Right ventricle myocardium inferior (tissue), 1 donor: ENCODE measurements at places on chromosomes 11 and 22. TPM values are rescaled to one million over a fixed set of nuclear protein-coding genes. Genes with fewer than 3 reads are reported as not detected.

The SCN4B gene
- 12.6 TPM for total RNA-seq

The OR51B2 gene
- total RNA-seq = not detected

DNA sequence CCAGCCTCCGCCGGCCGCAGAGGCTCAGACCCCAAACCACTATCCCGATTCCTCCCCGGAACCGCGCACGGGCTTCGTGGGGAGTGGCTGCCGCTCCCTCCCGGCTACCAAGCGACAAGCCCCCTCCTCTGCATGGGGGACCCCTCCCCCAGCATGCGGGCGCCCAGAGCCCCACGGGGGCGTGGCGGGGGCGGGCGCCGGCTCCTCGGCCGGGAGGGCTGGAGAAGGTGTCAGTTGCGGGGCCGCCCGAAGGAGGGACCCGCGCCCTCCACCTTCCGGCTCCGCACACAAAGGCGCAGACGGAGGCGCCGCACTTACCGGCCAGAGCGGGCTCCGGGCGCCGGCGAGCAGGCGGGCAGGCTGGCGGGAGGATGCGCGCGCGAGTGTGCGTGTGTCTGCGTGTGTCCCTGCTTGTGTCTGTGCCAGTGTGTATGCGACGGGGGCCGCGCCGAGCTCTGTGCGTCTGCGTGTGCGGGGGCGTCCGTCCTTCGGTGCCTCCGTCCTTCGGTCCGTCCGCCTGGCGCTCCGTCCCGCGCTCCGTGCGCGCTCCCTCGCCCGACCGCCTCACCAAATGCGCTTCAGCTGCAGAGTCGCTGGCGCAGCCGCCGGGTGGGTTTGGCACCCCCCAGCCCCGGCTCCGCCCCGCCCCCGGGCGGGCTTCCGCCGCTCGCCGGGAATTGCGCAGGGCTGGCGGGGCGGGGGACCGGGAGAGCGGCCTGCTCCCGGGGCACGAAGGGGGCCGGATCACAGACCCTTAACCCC is at the start of gene PTPN5:
Gene PTPN5 (minus strand): TSS at position 592 of the 762 bp plus-strand sequence. CDS start 19,840 bp downstream, outside the sequence.
- no peak for DNase-seq

DNA sequence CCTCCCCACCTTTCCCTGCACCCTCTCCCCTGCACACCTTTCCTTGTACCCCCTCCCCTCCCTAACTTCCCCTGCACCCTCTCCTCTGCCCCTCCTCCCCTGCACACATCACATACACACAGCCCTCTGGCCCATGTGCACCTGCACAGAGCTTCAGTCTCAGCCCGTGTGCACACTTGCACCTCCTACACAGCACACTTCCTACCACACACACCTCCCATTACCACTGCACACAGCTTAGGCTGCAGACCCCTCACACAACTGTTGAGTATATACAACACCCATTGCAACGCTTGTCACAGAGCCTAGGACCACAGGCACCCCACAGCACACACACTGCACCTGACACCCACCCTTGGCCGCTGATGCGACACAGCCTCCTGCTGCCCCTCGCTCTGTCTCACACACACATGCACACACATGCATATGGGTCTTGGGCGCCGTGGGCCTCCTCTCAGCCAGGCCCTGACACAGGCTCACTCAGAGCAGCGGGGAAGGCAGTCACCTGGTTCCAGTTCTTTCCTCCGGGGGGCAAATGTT is 411 bp downstream of the SIGIRR start:
- DNase-seq = peak; percentile 47

GRCh38 chr11:95254716-95255115 is 23.7 kb upstream of the SESN3 start:
- DNase-seq = no peak

The MMP13 gene
- not detected for total RNA-seq

GRCh38 chr11:44551456-44552139 is 13.9 kb upstream of the CD82 start:
- DNase-seq = no peak

- DNase-seq = no peak
Observed at GRCh38 chr11:107179829-107180228, 161.6 kb upstream of the GUCY1A2 start.

DNA sequence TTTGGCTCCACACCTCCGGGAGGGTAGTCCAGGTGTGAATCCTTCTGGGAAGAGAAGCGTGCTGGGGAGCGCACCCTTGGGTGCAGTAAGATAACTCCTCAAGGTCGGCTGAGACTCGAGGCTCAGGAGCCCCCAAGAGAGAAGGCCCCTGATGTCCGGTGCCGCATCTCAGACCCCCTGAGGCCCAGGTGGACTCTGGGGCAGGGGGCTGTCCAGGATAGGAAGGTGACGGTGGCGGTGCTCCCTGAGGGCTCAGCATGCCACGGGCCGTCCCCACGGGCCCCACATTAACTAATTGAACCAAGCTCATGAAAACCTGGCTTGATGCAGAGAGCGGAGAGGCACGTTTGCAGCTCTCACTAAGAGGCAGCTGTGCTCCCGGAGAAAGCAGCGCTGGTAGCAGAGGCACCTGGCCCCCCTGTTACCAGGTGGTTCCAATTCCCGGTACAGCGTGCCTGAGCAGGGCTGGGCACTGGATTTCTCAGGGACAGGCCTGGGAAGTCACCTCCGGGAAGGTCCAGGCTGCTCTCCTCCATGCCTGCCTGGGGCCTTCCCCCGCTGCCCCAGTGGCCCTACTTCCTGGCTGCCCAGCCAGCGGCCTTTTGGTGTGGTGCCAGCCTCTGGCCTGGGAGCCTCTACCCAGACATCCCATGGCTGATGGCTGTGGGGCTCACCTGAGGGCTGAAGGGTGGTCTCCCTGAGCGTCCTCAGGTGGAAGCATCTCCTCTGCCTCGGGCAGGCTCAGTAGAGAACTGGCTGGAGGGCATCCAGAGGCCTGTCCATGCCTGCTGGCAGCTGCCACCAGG is 1.1 kb downstream of the KCNQ1 start:
- DNase-seq = no peak

The GGTLC2 gene
- total RNA-seq = not detected

The RRAS2 gene
- total RNA-seq = 29.9 TPM
